Activated CD4-positive, alpha-beta T cell treated with anti-CD3 and anti-CD28 coated beads, Interleukin-2, amount 10 ng/mL, durations not matched to agents 7 days and 5 days (primary cell): ENCODE measurements at places on chromosomes 7 and 10.
A peak's percentile ranks its signal among the peaks of the same experiment; 100 is the strongest.

DNA sequence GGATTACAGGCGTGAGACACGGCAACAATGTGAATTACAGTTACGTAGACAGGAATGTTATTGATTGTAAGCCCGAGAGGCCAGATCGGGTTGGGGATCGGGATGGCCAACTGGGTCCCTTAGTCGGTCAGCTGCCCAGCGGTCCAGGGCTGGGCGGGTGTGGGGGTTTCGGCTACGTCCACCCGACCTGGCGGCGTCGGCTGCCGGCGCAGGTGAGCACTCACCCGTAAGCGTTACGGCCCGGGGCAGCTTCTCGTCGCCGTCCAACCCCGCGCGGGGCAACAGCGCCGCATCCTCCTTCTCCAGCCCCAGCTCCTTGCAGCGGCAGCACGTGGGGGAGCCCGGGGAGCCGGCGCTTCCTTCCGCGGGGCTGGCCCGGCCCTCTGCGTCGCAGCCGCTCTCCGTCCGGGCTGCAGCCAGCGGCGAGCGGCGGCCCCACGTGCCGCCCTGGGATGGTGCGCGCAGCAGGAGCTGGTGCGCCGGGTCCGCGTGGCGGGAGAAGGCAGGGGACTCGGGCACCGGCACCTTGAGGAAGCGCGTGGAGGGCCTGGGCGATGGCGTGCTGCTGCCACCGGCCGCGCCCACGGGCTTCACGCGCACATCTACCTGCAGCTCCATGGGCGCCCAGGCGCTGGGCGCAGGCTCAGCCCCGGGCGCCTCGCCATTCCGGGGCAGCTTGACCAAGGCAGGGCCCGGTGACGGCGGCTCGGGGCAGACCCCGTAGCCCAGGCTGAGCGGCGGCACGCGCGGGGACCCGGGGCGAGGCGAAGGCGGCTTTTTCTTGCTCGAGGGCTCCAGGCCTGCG lies 609 bp downstream of the KLRG2 start:
- H3K27ac ChIP-seq: no peak overlapping the region
- H3K36me3 ChIP-seq: peaks cover 2% of the 10 kb centered on the region
- H3K4me1 ChIP-seq: peaks cover 6% of the 10 kb centered on the region
- peak overlapping the region; percentile 51 for H3K4me3 ChIP-seq
- DNase-seq: peak; percentile 12
- peaks cover 50% of the 10 kb centered on the region for H3K27me3 ChIP-seq

DNA sequence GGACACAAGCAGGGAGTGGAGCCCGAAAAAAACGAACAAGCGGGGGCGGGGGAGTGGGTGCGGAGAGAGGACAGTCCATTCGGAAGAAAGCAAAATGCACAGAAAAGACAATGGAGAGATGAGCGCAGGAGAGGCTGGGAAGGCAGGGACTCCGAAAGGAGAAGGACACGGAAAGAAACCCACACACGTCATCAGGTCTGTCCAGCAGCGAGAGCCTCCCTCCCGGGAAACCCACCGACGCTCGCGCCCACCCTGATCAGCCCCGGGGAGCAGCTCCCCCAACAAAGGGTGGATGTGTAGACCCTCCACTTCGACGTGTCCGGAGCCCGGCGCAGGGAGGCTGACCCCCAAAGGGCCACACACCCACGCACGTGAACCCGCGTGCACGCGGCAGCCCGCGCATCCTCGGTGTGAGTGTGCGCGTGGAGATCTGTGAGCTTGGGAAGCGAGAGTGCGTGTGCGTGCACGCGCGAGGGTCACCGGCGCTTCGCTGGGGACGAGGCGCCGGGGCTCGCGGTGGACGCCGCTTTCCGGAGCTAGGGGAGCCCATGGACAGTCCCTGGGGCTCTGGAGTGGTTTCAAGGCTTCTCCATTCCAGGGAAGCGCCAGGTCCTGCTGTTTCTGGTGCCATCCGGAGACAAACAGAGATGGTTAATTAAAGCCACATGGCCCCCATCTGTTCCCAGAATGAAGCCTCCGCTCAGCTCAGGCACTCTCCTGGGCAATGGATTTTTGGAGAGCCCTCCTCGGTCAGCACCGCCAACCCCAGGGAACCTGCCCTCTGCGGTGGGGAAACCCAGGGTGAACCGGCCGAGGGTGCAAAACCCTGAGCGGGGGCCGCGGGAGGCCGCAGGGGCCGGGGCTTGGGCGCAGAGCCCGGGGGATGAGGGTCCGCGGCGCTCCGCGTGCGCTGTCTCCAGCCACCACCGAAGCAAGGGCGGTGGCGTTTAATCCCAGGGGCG lies 916 bp downstream of the LAMB1 start:
- H3K27ac ChIP-seq: peak overlapping the region; percentile 46
- H3K27me3 ChIP-seq: peaks cover 71% of the 10 kb centered on the region
- DNase-seq: no peak
- peaks cover 17% of the 10 kb centered on the region for H3K4me1 ChIP-seq
- H3K4me3 ChIP-seq: peak overlapping the region; percentile 63

GRCh38 chr7:44793919-44794318 lies 2.6 kb upstream of the PPIA start:
- no peak for DNase-seq
- peak overlapping the region; percentile 30 for H3K4me3 ChIP-seq
- H3K27ac ChIP-seq: no peak overlapping the region
- H3K36me3 ChIP-seq: peaks cover 18% of the 10 kb centered on the region
- H3K27me3 ChIP-seq: no peaks in the 10 kb centered on the region

GRCh38 chr7:129698516-129699418 lies 87.2 kb downstream of the NRF1 start:
- H3K36me3 ChIP-seq: peaks cover 9% of the 10 kb centered on the region
- no peaks in the 10 kb centered on the region for H3K4me1 ChIP-seq
- H3K27ac ChIP-seq: no peak overlapping the region
- DNase-seq: no peak
- no peaks in the 10 kb centered on the region for H3K27me3 ChIP-seq

DNA sequence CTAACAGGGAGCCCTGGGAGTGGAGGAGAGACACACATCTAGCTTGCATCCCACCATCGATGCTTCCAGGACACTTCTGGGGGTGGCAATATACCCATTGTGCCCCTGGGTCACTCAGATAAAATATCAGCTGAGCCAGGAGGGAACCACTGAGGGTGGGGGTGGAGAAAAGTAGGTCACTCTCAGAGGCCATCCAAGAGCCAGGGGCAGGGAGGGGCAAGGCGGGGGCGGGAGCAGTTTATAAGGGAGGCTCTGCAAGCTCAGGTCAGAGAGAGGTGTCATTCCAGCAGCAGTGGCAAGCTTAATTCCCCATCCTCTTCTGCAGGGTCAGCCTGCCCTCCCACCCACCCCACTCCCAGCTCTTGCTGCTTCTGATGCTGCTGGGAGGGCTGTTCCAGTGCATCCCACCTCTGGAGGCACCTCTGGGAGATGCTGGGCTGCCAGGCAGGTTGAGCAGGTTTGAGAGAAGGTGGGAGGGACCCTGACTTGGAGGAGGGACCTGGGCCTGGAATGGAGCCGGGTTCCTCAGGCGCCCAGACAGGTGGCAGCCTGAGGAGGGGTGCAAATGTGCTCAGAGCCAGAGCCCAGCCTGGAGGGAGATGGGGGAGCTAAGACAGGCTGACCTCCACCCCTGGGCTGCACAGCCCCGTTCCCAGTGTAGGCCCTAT lies 20.1 kb upstream of the TLX1 start:
- H3K27ac ChIP-seq: no peak overlapping the region
- H3K4me1 ChIP-seq: no peaks in the 10 kb centered on the region
- no peak for DNase-seq
- H3K27me3 ChIP-seq: peaks cover 30% of the 10 kb centered on the region
- H3K36me3 ChIP-seq: no peaks in the 10 kb centered on the region

GRCh38 chr7:124720195-124720594 lies 45.4 kb downstream of the GPR37 start:
- H3K36me3 ChIP-seq: no peaks in the 10 kb centered on the region
- H3K4me1 ChIP-seq: no peaks in the 10 kb centered on the region
- no peaks in the 10 kb centered on the region for H3K27me3 ChIP-seq
- H3K27ac ChIP-seq: no peak overlapping the region
